ENCODE measurements at places on chromosomes 13 and 19.

- DNase-seq, result no peak
These were observed 108.3 kb downstream of the SLITRK1 start for GRCh38 chr13:83773961-83774360.

DNA sequence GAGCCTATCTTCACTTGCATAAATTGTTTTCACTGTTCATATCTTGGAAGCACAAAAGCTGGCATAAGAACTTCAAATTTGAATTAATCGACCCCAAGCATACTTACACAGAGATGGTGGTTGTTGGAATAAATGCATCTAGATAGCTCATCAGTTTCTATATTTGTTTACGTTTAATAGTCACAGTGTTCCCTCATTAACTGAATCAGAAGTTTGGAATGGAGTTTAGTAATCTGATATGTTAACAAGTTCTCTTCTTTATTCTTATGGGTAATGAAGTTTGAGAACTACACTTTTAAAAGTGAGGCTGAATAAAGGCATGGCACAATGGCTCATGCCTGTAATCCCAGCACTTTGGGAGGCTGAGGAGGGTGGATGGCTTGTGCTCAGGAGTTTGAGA is 886.7 kb upstream of the PCDH20 start:
- DNase-seq, result no peak

DNA sequence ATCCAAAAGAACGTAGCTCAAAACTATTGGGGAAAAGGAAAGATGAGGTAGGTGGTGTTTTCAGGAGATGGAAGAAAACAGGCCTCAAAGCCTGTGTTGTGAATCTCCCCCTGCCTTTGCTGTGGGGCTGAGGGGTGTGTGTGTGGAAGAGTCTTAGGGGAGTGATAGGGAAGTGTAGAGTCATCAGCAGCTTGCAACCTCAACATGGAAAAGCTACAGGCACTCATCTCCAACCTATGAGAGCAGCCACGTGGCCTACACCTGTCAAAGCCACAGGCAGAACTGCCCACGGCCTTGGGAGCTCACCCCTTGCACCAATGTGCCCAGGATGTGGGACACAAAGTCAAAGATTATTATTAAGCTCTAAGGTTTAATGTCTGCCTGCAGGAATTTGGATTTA is 4.3 kb upstream of the SIGLEC12 start:
- DNase-seq, result no peak

DNA sequence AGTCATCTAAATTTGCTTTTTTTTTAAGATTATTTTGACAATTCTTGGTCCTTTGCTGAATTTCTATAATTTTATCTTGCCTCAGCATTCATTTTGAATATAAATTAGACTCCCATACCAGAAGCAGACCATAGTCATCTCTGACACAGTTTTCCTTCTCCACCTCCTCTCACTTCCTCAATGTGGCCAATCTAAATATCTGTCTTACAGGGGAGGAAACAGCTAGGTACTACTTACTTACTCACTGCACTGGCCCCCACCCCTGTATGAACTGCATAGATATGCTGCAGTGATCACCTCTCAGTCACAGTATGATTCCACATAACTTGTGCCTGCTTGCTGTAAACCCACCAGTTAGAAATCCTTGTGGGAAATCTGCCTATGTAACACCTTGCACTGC is 665.6 kb downstream of the FGF9 start:
- no peak for DNase-seq

DNA sequence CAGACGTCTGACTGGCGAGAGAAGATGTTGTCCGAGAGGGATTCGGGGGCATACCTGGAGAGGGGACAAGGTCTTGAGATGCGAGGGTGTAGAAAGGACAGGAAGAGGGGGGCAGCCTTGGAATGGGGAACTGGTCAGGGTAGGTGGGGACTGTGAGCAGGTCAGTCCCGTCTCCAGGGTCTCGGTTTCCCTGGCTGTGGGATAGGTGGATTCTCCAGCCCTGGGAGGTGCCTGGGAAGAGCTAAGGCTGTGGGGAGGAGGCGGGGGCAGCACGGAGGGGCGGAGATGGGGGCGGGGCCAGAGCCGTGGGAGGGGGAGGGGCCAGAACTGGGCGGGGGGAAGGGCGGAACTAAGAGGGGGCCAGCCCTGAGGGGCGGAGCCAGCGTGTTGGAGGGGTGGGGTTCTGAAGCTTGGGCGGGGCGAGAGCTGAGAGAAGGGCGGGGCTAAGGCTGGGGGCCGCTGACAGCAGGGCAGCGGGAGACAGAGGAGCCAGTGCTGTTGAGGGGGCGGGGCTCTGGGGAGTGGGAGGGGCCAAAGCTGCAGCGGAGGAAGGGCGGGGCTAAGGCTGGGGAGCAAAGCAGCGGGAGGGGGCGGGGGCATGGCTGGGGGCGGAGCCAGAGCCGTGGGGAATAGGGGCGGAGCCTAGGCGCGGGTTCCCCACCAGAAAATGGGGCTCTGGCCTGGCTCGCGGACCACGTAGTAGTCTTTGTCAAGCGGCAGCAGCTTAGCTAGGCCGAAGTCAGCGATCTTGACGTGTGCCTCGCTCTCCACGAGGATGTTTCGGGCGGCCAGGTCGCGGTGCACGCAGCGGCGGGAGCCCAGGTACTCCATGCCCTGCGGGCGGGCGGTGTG is 9.5 kb upstream of the INSL3 start:
- DNase-seq, result peak; percentile 87

- DNase-seq, result no peak
These were observed 6.2 kb downstream of the CPAMD8 start for GRCh38 chr19:17020385-17020784.

GRCh38 chr19:30324982-30325381 is 47.2 kb upstream of the ZNF536 start:
- DNase-seq, result no peak

DNA sequence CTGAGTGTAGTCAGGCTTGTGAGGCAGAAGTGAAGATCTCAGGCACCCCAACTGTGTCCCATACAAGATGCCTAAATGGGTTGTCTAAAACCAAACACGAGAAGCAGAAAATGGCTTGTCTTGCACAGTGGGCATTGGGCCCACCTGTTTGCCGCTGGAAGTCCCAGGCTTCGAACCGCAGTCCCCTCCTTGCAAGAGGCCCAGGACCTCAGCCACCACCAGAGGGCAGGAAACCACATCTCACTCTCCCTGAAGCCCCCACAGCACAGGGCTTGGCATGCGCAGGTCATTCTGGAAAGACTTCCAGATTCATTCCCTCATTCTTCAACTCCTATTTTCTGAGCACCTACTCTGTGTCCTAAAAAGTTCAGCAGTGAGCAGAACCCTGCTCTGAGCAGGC is 973.7 kb downstream of the UQCRFS1 start:
- DNase-seq, result no peak

- DNase-seq, result no peak
These were observed 19.4 kb downstream of the LAIR2 start for GRCh38 chr19:54521860-54522513.

GRCh38 chr13:74325106-74325505 is 190.9 kb upstream of the KLF12 start:
- no peak for DNase-seq

All from activated CD4-positive, alpha-beta T cell treated with anti-CD3 and anti-CD28 coated beads for 36 hours (primary cell).